HS-5 (cell line): ENCODE measurements at places on chromosomes 6 and 20.

DNA sequence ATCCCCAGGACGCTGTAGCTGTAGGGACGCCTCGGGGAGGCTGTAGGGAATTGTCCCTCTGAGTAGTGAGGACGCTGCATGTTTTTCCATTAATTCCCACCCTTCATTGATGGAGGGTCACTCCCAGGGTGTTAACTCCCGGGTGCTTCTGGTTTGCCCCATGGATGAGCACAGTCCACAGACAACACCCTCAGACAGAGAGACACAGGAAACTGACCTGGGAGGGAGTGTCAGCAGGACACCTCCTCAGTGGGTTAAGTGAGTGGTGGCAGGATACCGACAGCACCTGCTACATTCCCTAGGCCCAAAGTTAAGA, 53.5 kb downstream of the LINC00237 start:
- DNase-seq = no peak

GRCh38 chr6:21612067-21612745, 18.7 kb downstream of the SOX4 start:
- DNase-seq = no peak

DNA sequence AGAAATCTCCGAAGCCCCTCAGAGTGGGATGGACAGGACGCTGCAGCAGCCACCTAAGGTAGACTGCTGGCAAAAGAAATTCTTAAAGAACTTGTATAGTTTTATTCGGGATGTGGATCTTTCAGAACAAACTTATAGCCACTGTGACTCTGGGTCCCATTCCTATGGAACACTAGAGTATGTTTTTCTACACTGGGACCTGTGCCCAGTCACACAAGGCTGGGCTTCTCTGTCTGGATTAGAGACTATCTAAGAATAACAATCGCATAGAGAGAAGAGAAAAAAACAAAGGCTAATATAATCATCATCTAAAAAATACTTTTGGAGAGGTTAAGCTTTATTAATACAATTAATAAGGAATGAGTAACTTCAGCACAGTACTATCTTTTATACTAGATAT, 28.9 kb downstream of the RMND1 start:
- DNase-seq = no peak

- no peak for DNase-seq
Measured at GRCh38 chr20:1304710-1305515, 24.0 kb downstream of the SDCBP2 start.

- DNase-seq = no peak
Measured at GRCh38 chr20:50959543-50960126, 1.0 kb downstream of the MOCS3 start.

DNA sequence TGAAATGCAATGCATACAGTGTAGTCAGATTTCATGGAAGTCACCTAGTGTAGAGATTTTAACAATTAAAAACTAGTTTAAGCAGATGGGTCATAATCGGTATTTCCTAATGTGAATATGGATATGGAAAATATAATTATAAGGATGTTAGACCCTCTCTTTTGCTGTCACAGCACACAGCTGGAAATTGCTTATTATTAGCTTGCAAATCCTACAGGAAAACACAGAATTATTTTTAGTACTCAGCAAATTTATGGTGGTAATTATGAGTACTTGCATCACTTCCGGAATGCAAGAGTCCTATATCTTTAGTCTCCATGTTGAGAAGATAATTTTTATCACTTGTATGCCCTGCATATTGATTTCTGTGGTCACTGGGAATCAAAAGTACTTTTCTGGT, 993.6 kb downstream of the KIF16B start:
- DNase-seq = no peak

- no peak for DNase-seq
Measured at GRCh38 chr20:41453010-41453950, 86.7 kb upstream of the EMILIN3 start.
